ENCODE measurements at places on chromosomes 2 and 18.

DNA sequence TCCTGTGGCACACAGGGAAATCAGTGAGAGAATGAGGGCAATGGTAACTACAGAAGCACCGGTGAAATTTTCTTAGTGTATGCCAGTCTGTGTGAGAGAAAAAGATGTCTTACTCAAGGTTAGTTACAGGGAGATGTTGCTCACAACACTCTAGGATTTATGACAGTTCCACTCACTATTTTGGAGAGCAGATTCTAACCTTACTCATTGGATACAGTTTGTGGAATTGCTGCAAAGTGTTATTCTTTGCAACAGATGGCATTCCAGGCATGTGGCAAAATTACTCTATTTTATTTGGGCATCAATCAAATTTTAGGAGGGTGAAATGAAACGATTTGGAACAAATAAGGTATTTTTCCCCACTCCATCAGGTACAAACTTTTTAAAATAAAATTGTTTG is 449.1 kb downstream of the PIK3C3 start:
- no peak for DNase-seq

DNA sequence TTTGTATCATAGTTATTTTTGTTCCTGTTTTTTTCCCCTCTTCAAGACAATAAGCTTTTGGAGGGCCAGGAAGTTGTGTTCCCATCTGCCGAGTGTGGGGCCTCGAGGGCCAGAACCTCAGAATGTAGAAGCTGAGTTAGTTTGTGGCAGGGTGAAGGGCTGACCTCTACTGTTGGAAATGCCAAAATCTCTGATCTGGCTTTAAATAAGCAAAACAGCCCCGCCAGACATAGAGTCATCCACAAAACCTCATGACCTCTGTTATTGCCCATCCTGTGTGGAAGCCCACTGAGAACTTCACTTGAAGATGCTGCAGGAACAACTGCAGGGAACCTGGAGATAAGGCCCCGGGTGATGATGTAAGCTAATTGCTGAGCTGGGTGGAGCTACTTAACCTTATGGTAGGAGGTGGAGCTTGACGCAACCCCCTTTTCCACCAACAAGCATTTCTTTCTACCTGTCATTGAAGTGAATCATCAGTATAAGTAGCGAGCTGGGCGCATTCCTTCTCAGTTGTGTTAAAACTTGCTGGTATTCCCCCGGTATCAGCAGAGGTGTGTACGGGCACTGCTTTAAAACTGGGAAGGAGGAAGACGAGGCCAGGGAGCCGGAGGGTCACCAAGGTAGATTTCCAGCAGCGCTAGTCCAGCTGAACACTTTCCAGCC is 177.2 kb downstream of the NEDD4L start:
- DNase-seq = no peak

- no peak for DNase-seq
These were observed 27.4 kb upstream of the TTC32 start for GRCh38 chr2:19929226-19929625.

GRCh38 chr2:102268510-102269199 is 42.7 kb upstream of the IL1RL1 start:
- no peak for DNase-seq

DNA sequence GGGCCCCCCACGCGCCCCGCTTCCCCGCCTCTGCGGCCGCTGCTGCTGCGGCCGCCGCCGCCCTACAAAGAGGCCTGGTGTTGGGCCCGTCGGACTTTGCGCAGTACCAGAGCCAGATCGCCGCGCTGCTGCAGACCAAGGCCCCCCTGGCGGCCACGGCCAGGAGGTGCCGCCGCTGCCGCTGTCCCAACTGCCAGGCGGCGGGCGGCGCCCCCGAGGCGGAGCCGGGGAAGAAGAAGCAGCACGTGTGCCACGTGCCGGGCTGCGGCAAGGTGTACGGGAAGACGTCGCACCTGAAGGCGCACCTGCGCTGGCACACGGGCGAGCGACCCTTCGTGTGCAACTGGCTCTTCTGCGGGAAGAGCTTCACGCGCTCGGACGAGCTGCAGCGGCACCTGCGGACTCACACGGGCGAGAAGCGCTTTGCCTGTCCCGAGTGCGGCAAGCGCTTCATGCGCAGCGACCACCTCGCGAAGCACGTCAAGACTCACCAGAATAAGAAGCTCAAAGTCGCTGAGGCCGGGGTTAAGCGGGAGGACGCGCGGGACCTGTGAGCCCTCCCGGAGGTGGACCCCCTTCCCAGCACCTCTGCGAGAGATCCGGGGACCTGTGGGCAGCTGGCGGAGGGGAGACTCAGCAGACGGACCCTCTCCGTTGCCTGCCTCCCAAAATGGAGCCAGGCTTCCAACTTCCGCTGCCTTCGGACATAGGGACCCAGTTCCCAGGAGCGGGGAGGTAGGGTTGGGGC is 1.9 kb downstream of the SP5 start:
- DNase-seq = peak; percentile 62

DNA sequence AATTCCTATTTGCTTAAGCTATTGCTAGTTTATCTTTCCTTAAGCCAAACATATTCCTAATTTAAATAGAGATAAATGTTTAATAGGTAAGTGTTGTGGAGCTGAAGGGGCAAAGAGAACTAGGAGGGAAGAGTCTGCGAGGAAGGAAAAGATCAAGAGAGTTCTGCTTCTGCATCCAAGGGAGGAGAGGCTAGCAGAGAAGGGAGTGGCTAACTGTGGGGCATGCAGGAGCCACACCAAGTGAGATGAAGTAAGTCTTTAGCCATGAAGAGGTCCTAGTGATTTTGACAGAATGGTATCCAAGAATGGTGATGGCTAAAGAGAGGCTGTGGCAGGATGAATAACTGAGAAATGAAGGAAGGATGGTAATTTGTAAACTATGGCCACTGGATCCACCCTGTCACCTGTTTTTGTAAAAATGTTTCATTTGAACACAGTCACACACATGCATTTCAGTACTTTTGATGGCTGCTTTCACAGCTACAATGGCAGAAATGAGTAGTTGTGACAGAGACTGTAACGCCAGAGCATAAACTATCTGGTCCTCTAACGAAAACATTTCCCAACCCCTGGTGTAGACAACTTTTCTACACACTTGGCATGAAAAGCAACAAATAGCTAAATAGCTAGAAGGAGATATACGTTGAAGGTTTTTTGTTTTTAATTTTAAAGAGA is 15.6 kb downstream of the TPGS2 start:
- no peak for DNase-seq

DNA sequence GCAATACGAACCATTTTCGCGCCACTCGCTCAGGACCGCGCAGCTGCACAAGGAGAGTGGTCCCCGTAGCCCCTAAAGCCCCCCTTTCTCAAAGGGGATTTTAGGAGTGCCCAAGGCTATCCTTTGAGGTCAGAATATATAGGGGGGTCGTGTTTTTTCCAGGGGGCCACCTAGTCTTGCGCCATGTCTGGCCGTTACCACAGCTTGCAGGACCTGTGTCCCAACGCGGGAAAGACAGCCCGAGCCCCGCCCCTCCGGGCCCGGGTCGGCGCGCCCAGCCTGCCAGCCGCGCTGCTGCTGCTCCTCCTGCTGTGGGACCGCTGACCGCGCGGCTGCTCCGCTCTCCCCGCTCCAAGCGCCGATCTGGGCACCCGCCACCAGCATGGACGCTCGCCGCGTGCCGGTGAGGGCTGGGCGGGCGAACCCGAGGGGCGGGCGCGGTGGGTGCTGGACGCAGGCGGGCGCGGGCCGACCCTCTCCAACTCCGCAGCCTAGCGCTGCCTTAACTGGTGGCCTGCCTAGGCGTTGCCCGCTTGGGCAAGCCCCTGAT is at the start of gene CDCA7:
TSS of gene CDCA7 (plus strand) at position 291 of the 550 bp plus-strand sequence. CDS start at position 383, 92 bp downstream.
- peak; percentile 83 for DNase-seq

DNA sequence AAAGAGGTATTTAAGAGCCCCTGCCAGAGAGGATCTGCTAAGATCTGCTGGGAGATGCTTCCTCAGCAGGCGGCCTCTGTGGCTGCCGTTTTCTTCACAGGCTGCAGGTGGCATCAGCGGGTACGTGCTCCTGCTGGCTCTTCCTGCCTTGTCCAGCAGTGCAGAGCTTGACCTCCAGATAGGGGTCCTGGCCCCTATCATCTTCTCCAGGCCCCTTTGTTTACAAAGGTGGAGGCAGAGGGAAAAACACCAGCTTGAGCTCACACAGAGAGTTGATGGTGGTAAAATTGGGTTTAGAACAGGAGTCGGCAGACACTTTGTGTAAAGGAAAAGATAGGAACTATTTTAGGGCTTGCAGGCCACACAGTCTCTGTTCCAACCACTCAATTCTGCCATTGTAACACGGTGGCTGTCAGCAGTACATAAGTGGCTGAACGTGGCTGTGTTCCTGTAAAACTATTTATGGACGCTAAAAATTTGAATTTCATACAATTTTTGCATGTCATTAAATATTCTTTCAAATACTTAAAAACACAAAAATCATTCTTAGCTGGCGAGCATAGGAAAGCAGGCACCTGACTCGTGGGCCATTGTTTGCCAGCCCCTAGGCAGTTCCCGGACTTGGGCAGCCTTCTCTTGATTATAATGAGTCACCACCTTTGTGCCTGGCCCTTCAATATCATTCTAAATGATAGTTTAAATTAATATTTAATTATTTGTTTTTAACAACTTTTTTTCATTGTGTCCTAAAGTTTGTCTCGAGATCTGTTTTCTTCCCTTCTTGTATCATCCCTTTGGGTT is 98.2 kb upstream of the B3GNT7 start:
- DNase-seq = peak; percentile 31

DNA sequence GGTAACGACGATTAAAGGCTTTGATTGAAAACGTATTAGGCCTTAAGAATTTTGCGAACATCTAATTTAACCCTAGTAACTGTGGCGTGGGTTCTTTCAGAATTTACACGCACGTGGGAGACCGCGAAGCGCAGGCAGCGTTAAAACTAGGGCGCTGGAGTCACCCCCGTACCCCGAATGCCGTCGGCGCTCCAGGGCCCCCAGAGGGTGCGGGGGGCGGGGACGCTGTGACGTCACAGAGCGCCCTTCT is 673 bp upstream of the SMCHD1 start:
- peak; percentile 78 for DNase-seq

GRCh38 chr2:231988179-231988866 is 26.8 kb downstream of the DIS3L2 start:
- DNase-seq = no peak

- DNase-seq = no peak
These were observed 12.8 kb downstream of the SH3RF3 start for GRCh38 chr2:109141727-109142283.

- no peak for DNase-seq
These were observed 25.8 kb downstream of the SANBR start for GRCh38 chr2:61091485-61091884.

- no peak for DNase-seq
These were observed 35.5 kb downstream of the IL1R2 start for GRCh38 chr2:102027036-102027980.

- no peak for DNase-seq
These were observed 162.4 kb upstream of the CWC22 start for GRCh38 chr2:180169474-180169873.

DNA sequence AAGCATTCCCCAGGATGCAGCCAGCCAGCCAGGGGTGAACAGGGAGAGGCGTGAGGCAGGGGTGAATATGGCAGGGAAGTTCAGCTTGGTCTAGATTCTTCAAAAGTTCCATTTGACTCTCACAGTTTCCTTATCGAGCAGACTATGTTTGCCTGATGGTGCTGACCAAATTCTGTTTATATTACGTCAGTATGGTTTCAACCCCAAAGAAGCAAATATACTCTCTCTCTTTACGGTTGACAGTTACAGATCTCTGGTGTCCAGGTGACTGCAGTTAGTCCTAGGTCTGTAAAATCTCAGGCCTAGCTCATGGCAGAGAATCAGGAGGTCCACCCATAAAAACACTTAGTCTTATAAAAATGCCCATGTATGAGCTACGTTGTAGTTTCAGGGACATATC is 38.3 kb upstream of the DNMT3A start:
- DNase-seq = no peak

- no peak for DNase-seq
These were observed 13.3 kb downstream of the ATF2 start for GRCh38 chr2:175154661-175155082.

GRCh38 chr18:13612196-13612997 is 114.0 kb downstream of the FAM210A start:
- peak; percentile 70 for DNase-seq

- no peak for DNase-seq
These were observed 507.6 kb upstream of the SPHKAP start for GRCh38 chr2:228689053-228689452.

DNA sequence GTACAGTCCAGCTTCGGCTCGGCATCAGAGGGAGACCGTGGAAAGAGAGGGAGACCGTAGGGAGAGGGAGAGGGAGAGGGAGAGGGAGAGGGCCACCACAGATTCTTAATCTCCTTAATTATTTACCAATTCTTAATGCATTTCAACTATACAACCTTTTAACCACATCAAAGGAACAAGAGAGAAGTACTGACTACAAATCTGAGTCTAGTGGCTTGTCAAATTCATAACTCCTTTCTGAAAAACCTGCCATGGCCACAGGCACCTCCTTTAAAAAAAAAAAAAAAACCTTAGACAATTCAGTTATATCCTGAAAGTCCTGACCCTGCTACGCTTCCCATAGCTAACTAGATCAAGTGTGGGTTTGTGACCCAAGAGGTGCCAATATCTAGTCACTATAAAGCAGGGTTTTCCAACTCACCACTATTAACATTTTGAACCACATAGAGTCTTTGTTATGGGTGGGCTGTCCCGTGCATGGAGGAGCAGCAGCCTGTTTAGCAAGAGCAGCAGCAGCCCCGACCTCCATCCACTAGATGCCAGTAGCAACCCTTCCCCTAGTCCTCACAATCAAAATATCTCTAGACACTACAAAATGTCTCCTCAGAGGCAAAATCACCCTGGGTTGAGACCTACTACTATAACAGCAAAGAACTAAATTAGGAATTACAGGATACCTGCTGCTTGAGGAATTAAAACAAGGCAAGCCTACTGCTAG is 6.8 kb downstream of the ESCO1 start:
- no peak for DNase-seq

DNA sequence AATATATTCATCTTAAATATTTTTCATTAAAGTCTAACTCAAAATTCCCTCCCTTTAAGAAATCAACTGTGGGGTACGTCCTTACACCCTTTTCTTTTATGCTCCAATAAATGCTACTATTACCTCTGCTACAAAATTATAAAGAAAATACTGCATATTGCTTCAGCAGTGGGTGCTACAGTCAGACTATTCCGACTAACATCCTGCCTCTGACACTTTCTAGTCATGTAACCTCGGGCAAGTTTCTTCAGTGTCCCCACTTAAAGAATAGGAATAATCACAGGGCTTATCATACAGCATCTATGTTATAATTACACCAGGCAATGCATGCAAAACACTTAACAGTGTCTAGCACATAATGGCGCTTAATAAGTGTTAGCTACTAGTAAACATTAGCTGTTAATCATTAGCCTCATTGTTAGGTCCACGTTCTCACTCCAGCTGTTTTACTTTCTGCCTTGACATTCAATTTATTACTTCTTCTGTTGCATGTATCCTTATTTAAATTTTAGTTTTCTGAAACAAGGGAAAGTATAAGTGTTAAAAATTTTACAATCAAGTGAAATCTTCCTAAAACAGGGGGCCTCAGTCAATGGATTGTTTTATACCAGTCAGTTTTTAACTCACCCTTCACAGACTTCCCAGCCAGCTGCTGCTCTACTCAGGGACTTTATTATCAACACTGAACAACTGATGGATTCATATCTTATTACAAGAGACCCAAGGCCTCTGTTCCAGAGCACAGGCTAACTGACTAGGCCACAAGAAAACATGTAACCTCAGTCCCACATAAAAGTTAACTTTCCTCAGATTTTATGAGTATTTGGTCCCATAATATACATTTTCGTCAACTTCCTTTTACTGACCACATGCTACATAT is 54.0 kb downstream of the CLASP1 start:
- DNase-seq = no peak
